ENCODE measurements at places on chromosomes 12 and 14.

GRCh38 chr14:56175773-56176172 lies 57.6 kb downstream of the PELI2 start:
- DNase-seq, result no peak

GRCh38 chr12:21026302-21026701 lies 104.7 kb upstream of the SLCO1B1 start:
- no peak for DNase-seq

DNA sequence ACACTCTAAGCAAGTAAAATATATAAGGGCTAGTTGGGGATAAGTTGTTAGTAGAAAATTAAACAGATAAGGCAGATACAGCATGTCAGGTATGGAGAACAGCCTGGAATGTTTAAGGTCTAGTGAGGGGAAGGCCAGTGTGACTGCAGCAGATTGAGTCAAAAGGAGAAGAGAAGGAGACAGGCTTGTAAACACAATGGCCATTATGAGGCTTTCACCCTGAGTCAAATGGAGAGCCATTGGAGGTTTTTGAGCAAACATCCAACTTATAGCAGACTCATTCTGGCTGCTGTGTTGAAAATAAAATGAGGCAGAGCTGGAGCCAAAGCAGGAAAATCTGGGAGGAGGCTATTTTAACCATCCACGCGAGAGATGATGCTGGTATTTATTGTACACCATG lies 142.0 kb downstream of the DUSP6 start:
- DNase-seq, result no peak

DNA sequence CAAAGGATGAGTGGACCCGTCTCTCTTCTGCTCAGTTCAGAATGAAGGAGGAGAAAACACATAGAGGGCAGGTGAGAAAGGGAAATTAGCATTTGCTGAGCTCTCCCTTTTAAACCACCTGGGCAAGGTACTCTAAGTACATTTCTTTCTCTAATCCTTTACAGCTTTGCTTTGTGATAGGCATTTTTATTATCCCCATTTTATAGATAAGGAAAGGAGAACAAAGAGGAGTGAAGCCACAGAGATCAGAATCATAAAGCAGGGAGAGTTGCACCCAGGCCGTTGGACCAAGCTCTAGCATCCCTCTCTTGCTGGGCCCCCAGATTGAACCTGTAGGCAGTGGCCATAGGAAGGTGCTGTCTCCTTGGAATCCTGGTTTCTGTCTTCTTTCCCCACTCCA lies 47.0 kb downstream of the VCPKMT start:
- DNase-seq, result no peak

GRCh38 chr12:93980711-93981110 lies 167.7 kb upstream of the PLXNC1 start:
- DNase-seq, result no peak

GRCh38 chr12:92987362-92987761 lies 58.3 kb upstream of the EEA1 start:
- peak; percentile 68 for DNase-seq

DNA sequence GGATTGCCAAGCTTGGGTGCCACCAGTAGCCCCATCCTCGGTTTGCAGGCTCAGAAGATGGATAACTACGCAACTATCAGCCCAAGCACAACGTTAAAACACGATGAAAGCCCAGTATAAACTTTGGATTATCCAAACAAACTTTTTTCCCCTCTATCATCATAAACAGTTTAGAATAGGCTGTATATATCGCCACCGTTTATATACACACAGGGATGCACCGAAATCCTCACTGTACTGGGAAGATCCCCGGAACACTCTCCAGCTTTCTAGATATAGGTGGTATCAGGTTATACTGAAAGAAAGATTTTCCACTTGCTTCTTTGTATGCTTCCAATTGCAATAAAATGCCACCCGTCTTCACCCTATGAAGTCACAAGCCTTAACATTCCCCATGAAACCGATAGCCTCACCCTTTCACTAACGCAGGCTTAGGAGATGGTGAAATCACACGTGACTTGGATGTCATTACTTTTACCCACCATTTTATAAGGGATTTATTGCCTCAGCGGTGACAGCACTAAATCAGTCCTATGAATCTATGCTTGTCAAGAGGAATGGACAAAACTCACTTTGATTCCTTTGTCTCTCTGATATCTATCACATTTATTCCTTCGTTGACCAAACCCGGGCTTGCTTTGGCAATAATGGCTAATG lies 207.6 kb upstream of the FOXN3 start:
- no peak for DNase-seq

DNA sequence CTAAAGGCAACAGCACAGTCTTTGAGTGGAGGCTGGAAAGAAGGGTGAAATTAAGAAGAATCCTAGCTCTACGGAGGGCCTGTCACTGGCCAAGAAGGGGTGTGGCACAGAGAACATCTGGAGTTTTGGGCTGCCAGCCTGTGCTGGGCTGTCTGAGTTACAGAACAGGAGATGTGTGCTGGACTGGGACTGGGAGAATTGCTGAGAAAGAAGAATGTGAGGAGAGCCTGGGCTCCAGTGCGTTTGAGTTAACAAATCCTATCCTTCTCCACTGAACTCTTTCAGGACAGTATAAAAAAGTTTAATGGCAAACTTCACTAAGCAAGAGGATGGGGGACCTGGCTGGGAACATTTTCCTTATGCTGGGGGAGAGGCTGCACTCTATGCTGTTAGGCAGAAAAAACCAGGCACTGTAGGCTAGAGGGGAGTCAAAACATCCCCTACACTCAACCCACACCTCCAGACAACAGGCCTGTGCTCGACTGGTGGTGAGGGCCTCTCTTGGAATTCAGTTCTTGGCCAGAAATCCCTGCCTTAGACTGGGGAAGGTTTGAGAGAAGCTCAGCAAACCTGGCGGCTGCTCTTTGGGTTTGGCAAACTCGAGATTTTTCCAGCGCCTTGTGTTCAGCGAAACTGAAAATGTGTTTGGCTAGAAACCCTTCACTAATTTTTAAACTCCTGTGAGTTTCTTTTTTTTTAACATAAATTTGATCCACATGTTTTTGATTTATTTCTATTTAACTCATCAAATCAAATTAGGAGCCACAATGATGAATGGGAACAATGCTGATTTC lies 217.3 kb downstream of the MON2 start:
- DNase-seq, result no peak

- no peak for DNase-seq
These were observed 188.9 kb upstream of the FOXG1 start for GRCh38 chr14:28577711-28578131.

- DNase-seq, result no peak
These were observed 153.0 kb downstream of the KIF26A start for GRCh38 chr14:104291123-104292000.

DNA sequence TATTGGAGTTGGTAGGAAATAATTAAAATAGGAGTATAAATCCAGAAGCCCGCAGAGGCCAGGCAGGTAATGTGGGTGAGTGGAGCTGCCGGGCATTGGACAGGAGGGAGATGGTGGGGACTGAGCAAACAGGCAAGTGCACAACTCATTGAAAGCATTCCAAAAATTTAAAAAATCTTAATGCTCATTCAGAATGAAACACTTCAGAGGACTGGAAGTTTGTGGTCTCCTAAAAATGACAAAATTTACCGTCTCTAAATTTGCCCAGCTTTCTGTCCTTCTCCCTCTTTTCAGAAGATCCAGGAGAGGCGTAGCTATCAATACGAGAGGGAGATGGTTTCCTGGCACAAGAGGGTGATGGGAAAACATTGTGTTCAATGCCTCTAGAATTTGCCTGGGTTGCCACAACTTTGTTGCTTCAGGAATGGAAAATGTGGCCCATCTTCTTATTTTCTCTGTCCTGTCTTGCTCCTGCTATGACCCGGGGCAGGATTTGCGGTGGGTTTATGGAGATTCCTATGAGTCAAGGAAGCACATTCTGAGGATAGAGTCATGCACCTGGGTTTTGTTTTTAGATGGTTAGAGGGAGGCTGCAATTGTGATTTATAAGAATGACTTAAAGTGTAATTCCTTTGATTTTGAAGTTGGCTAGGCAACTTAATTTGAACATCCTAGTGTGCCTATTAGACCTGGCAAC lies 72.2 kb downstream of the BORCS5 start:
- no peak for DNase-seq

GRCh38 chr14:105767315-105767714 lies 240.9 kb downstream of the TMEM121 start:
- DNase-seq, result no peak

DNA sequence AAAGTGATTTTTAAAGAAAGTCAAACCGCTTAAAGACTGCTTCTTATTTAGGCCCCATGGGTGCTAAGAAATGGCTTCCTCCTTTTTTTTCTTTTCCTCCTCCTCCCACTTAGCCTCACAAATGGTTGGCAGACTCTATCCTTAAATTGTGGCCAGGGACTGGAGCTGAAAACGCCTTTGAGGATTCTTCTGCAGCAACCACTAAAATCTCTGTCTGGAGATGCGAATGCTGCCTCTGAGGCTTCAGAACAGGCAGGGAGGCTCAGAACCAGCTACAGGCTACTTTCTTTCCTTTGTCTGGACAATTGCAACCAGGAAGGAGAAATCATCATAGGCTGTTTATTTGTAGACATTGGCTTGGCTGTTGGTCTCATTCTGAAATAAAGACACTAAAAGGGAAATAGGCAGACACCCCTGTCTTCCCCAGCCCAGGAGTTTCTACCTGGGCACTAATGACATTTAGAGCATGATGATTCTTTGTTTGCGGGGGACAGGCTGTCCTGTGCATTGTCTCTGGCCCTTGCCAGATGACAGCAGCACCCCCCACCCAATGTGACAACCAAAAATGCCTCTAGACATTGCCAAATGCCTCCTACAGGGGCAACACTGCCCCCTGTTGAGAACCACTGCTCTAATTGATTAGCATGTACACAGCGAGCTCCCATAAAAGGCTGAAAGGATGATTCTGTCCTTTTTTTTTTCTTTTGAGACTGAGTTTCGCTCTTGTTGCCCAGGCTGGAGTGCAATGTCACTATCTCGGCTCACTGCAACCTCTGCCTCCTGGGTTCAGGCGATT lies 50.3 kb downstream of the MAP1LC3B2 start:
- DNase-seq, result no peak

DNA sequence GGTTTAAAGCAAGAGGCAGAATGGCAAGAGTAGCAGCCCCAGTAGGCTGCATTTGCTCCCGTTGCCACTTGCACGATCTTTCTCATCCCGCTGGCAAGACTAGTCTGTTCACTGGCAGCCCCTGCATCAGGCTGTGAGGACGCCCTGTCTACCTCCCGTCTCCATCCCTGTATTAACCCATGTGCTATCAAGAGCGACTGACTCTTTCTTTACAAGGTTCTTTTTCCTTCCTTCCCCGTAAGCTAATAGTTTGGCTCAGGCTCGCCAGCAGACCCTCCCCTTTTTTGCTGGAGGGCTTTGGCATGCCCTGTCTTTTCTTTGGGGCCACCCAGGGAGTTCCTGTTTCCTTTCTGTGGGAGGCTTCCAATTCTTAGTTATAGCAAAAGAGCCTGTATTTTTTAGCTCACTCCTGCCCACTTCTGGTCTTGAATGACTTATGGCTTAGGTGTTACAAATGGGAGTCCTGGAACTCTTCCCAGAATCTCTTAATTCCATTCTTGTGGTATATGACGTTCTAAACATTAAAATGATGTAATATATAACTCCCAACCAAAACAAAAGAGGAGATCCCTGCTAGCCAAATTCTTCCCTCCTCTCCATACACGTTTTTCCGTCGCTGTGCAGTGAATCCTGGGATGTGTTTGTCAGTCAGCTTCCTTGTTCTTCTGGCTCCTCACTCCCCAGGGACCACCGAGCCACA lies 149.0 kb downstream of the PRKCH start:
- peak; percentile 87 for DNase-seq

- no peak for DNase-seq
These were observed 560 bp downstream of the LGALS3 start for GRCh38 chr14:55129428-55130195.

DNA sequence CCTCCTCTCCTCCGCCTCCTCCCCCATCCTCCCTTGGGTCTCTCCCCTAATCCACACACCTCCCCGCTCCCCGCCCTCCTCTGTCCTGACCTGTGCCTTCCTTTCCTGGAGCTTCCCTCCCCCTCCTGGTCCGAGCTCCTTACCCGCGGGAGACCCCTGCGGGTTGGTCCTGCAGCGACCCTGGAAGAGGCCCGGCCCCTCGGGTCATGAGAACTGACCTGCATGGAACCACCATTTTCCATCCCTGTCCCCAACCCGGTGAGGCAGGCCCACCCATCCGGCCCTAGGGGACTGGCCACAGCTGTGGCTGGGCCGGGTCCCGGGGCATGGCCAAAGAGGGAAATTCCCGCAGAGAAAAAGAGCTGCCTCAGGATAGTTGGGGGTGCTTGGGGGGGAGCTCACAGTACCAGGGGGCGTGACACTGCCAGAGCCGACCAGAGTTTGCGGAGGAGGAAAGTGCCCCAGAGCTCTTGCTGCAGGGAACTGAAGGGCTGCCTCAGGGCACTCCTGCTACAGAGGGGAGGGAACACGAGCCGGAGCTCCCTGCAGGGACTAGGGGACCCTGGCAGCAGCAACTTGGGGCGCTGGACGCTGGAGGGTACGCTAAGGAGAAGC lies 613 bp downstream of the ARHGEF40 start:
- DNase-seq, result no peak

- DNase-seq, result no peak
These were observed 59.7 kb downstream of the DAO start for GRCh38 chr12:108939594-108939993.

DNA sequence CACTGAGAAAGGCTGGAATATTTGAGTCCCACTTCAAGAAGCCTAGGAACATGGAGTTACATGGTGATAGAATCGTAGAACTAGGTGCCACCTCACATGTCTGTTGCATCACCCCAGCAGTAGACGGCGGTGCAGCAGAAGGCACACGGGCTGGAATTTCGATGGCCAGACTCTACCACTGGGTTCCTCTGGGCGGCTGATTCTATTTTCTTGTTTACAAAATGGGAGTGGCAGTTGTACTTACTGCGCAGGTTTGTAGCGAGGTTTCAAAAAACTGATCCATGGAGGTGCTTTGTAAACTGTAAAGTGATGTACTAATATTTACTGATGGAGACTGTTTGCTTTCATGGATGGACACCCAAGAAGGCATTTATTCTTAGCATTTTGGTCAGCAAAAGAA lies 45.7 kb downstream of the WDR20 start:
- no peak for DNase-seq

- no peak for DNase-seq
These were observed 241.8 kb upstream of the ATP2B1 start for GRCh38 chr12:89950421-89950820.

GRCh38 chr12:45575823-45576475 lies 153.6 kb upstream of the ARID2 start:
- no peak for DNase-seq

GRCh38 chr14:53539489-53540126 lies 386.5 kb upstream of the DDHD1 start:
- DNase-seq, result peak; percentile 55

- DNase-seq, result peak; percentile 86
These were observed at the start of gene TGFB3 for GRCh38 chr14:75981426-75982265. TSS of gene TGFB3 (minus strand) at chr14:75981995. CDS start at chr14:75980893, 1,102 bp downstream.
